A172 (cell line): ENCODE measurements at places on chromosomes 11 and 22. TPM values are rescaled to one million over a fixed set of nuclear protein-coding genes. Genes with fewer than 3 reads are reported as not detected.
A peak's percentile ranks its signal among the peaks of the same experiment; 100 is the strongest.

DNA sequence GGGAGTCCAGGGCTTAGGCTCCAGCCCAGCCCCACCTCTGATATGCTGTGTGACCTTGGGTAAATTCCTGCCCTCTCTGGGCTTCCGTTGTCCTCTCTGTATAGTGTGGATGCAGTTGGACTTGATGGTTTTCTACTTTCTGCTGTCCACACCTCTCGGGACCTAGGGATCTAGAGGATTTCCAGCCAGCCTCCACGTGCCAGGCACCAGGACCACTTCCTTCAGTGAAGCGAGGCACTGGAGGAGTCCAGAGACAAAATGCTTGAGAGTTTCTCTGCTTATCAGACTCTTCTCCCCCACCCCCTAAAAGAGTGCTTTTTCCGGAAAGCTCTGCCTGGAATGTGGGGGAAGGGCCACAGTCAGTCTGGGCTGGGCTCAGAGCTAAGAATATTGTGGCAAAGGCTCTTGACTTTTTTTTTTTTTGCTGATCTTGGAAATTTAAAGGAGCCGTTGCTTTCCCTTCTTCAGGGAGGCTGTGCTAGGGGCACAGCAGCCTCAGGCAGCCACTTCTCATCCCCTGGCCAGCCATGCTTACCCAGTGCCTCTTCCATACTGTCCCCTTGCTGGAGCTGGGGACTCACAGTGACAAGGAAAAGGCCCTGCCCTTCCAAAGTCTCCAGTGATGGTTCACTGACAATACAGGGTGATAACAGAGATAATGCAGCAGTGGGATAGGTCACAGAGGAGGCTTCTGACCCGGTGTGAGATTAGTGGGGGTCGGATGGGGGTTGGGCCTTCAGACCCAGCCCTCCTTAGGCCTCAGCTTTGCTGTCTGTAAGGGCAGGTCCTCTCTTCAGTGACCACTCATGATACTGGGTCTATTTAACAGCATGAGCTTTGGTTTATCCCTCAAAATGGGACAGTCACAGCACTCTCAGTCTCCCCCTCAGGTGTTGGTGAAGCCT is 2.9 kb upstream of the SERPINH1 start:
- no peak for DNase-seq

DNA sequence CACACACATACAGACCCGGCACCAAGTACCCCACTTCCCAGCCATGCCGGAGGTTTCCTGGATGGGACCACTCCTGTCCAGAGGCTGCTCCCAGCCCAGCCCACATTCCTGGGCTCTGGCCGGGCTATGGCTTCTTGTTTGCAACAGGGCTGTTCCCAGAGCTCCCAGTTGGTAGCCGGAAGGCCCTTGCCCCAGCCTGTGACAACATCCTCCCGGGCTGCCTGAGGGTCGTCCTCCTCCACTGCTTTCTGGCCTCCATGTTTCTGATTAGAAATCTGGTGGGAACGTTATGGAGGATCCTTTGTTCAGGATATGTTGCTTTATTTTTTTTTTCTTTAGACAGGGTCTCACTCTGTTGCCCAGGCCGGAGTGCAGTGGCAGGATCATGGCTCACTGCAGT is 952 bp upstream of the CYP2D6 start:
- DNase-seq = no peak

DNA sequence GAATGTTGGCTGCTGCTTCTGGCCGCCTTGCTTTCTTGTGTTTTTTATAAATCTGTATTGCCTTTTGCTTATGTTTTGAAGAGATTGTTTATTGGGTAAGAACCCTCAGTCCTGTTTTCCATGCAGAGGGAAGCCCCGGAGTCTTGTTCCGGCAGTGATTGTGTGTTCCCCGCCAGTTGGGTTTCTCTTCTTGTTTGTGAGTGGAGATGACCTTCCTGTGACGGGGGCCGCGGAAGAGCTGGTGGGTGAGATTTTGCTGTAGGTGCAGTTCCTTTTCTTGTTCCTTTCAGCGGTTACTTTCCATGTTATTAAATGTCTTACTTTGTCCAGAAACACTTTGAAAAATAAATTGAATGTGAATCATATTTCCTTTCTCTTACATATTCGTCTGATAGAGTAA is 8.3 kb downstream of the TBC1D22A start:
- no peak for DNase-seq

DNA sequence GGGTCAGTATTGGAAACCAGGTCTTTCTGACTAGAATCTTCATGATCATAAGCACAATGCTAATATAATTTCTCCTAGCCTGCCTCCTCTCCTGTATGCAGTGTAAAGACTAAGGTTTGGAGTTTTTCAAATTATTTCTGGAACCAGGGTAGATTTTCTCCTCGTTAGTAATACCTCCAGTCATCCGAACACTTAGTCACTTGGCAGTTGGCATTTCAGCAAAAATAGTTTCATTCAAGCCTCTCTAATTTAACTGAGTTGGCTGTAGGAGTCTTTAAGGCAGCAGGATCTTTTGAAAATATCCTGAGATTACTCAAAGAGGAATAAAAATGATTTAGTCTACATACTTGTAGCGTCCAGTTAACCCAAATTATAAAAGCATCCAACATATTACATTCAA is 6.3 kb downstream of the TYR start:
- DNase-seq = peak; percentile 0

- no peak for DNase-seq
Measured at GRCh38 chr22:25051983-25052710, 99.6 kb downstream of the KIAA1671 start.

- DNase-seq = no peak
Measured at GRCh38 chr11:21710809-21711208, 482.1 kb upstream of the ANO5 start.

GRCh38 chr22:49417833-49418232 is 409.8 kb downstream of the BRD1 start:
- DNase-seq = no peak

- no peak for DNase-seq
Measured at GRCh38 chr11:61007956-61008896, 36.7 kb downstream of the CD6 start.

GRCh38 chr11:133053124-133053776 is 479.1 kb downstream of the OPCML start:
- DNase-seq = no peak

DNA sequence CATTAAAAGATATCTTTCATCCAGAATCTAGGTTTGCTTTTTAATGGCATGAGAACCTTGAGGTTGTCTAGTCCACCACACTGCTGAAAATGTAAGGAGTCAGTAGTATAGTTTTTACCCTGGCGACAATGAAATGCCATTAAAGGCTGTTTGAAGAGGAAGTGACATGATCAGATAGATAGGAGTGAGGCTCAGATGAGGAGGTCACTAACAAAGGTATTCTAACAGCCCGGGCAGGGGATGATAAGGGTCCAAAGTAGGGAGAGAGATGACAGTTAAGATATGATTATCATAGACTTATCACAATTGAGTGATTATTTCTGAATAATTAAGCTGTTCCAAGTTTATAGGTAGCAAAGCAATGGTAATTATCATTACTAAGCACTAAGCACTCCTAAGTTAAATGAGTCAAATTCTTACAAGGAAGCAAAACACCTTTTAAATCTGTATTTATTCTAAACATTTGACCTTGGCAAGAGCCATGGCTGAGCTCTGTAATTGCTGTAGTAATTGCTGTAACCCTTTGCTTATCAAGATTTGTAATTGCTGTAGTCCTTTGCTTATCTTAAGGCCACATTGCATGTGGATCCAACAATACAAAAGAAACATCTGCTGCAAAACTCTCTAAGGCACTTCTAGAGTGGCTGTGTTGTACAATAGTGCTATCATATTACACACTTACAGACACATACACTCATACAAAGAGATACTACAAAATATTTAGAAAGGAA is 92.6 kb downstream of the ENTHD1 start:
- DNase-seq = no peak

Gene MS4A12
- not detected in 2 replicates for total RNA-seq

Gene APOBEC3G
- 21.4 and 23.3 TPM in 2 replicates for total RNA-seq

Gene RFPL3
- total RNA-seq = not detected in 2 replicates

Gene PLEKHA7
- 1.3 and 3.8 TPM in 2 replicates for total RNA-seq

Gene CBLIF
- not detected in 2 replicates for total RNA-seq

Gene TRIM34
- 13.8 and 18.4 TPM in 2 replicates for total RNA-seq

Gene OR51B5
- total RNA-seq = 17.4 and 17.7 TPM in 2 replicates

Gene DYNC2H1
- total RNA-seq = 7.7 and 8.0 TPM in 2 replicates
